ENCODE measurements at places on chromosomes 16 and 17. TPM values are rescaled to one million over a fixed set of nuclear protein-coding genes. Genes with fewer than 3 reads are reported as not detected.
A peak's percentile ranks its signal among the peaks of the same experiment; 100 is the strongest.

TERB1 gene
- total RNA-seq: not detected

C17orf78 gene
- total RNA-seq: not detected

GRCh38 chr17:40935624-40936023, 1.8 kb downstream of the KRT23 start:
- no peaks in the 10 kb centered on the region for H3K27me3 ChIP-seq
- DNase-seq: no peak
- no peaks in the 10 kb centered on the region for H3K36me3 ChIP-seq
- no peaks in the 10 kb centered on the region for H3K4me1 ChIP-seq

GRCh38 chr17:70157151-70157550, 12.2 kb upstream of the KCNJ2 start:
- no peaks in the 10 kb centered on the region for H3K4me1 ChIP-seq
- DNase-seq: no peak
- H3K4me3 ChIP-seq: no peak overlapping the region
- H3K36me3 ChIP-seq: no peaks in the 10 kb centered on the region
- H3K27me3 ChIP-seq: no peaks in the 10 kb centered on the region

GRCh38 chr16:89360760-89361435, 129.5 kb downstream of the ANKRD11 start:
- peaks cover 21% of the 10 kb centered on the region for H3K4me1 ChIP-seq
- DNase-seq: no peak
- H3K27ac ChIP-seq: no peak overlapping the region
- H3K36me3 ChIP-seq: 0 out of 2 replicates have a peak, but pooled peaks cover 2% of the 10 kb centered on the region
- no peaks in the 10 kb centered on the region for H3K27me3 ChIP-seq
- H3K4me3 ChIP-seq: peak overlapping the region; percentile 32

DNA sequence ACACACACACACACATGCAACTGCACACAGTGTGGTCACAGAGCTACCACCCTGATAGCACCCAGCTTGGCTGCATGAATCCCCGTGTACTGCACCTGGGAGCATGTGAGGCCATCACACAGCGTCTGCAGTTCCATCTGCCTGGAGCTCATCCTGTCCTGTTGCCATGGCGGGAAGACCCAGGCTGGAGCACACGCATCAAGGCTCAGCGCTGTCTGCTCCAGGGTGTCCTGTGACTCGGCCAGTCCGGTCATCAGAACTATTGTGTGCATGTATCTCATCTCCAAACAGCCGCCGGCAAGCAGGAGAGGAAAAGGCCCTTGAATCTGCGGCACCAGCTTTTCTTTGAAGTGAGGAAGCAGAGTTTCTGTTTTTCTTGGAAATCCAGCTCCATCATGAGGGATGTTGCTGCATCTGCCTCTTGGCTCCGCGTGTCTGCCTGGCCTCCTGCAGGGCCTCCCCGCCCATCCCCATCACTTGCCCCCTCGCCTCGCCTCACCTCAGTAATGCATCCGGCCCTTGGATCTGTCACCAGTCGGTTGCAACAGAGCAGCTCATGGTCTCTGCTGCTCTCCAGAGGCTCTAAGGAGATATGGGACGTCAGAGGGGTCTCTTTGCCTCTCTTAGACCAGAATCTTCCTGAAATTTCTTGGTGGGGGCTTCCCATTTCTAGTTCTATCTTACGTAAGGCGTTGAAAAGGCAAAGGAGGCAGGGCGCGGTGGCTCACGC, 23.7 kb downstream of the CACNG4 start:
- H3K36me3 ChIP-seq: no peaks in the 10 kb centered on the region
- no peak for DNase-seq
- H3K4me1 ChIP-seq: no peaks in the 10 kb centered on the region
- no peaks in the 10 kb centered on the region for H3K27me3 ChIP-seq

DNA sequence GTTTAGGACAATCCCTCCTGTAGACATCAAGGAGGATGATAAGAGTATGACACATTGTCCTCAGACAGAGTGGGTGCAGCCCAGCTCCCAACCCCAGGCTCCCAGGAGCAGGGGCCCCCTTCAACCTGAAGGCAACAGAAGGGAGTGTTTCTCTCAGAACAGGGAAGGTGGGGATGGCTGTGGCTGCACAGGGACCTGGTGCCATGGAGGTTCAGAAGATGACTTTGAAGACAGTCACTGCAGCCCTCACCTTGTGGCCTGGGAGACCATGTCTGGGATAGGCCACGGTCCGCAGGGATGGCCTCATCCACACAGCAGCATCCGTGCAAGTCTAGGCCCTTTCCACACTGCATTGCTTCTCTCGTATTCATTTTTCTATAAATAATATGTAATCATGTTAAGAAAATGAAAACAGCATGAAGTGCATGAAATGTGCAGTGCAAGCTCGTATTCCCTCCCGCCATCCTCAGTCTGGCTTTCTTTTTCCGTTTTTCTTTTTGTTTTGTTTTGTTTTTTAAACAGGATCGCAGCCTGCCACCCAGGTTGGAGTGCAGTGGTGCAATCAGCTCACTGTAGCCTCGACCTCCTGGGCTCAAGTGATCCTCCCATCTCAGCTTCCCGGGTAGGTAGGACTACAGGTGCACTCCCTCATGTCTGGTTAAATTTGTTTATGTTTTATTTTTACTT, 71.1 kb downstream of the METRNL start:
- H3K4me3 ChIP-seq: no peak overlapping the region
- H3K27me3 ChIP-seq: no peaks in the 10 kb centered on the region
- H3K27ac ChIP-seq: no peak overlapping the region
- 0 out of 2 replicates have a peak, but pooled peaks cover 1% of the 10 kb centered on the region for H3K4me1 ChIP-seq

GRCh38 chr17:75159196-75160031, 5.1 kb upstream of the JPT1 start:
- no peak for DNase-seq
- H3K4me1 ChIP-seq: no peaks in the 10 kb centered on the region
- peaks cover 8% of the 10 kb centered on the region for H3K36me3 ChIP-seq
- no peak overlapping the region for H3K27ac ChIP-seq
- no peak overlapping the region for H3K4me3 ChIP-seq
